Osteoblast (primary cell): ENCODE measurements at places on chromosomes 5 and 9. TPM values are rescaled to one million over a fixed set of nuclear protein-coding genes. Genes with fewer than 3 reads are reported as not detected.
A peak's percentile ranks its signal among the peaks of the same experiment; 100 is the strongest.

Gene PHYHD1
- total RNA-seq: 7.6 and 8.0 TPM in 2 replicates

Gene PRRX2
- total RNA-seq: 27.5 and 34.8 TPM in 2 replicates

Gene LRRC70
- 1.4 and 1.8 TPM in 2 replicates for total RNA-seq

Gene PCDHAC1
- 0.29 and 0.36 TPM in 2 replicates for total RNA-seq

Gene LIX1
- total RNA-seq: not detected in 2 replicates

Gene PTPRD
- 23.9 and 24.8 TPM in 2 replicates for total RNA-seq

Gene ENTREP1
- total RNA-seq: under 0.01 TPM in 2 replicates

Gene TAF11L3
- total RNA-seq: not detected in 2 replicates

Gene TCF7
- 2.9 and 3.3 TPM in 2 replicates for total RNA-seq

Gene ISOC1
- 7.7 and 9.8 TPM in 2 replicates for total RNA-seq

Gene PLPP7
- total RNA-seq: 16.3 and 18.0 TPM in 2 replicates

Gene MARCOL
- total RNA-seq: not detected in 2 replicates

DNA sequence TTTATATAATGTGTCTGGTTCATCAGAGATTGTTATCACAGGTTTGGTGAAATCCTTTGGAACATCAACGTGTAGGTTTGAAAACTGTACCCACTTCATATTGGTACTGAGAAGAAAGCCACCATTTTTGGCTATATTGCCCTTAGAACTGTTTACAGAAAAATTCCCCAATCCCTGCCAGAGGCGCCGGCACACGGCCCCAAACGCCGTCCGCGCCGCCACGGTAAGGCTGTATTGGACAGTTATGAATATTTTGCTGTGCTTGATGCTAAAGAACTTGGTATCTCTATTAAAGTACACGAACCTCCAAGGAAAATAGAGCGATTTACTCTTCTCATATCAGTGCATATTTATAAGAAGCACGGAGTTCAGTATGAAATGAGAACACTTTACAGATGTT is 35.2 kb downstream of the DCAF10 start:
- no peak for DNase-seq
- no peak overlapping the region for H3K4me3 ChIP-seq
- H3K27me3 ChIP-seq: no peaks in the 10 kb centered on the region
- H3K36me3 ChIP-seq: peaks cover 5% of the 10 kb centered on the region
- peaks cover 13% of the 10 kb centered on the region for H3K4me1 ChIP-seq

DNA sequence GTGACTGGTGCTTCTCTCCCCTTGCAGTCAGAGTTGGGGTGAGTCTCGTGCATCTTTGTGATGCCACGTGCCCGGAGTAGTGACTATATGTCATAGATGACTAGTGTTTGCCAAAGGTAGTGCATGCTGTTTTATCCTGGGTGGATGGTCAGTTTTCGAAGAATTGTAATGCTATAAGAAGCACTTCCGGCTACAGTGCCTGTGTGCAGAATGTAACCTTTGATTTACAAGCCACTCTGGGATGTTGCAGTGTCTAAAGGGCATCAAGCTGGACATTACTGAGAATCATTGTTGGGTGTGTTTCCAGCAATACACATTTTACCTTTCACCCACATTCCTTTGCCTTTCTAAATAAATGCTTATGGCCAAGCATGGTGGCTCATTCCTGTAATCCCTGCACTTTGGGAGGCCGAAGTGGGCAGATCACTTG is 16.7 kb downstream of the MVB12B start:
- peaks cover 4% of the 10 kb centered on the region for H3K36me3 ChIP-seq
- H3K27ac ChIP-seq: no peak overlapping the region
- no peak overlapping the region for H3K4me3 ChIP-seq
- H3K27me3 ChIP-seq: no peaks in the 10 kb centered on the region

DNA sequence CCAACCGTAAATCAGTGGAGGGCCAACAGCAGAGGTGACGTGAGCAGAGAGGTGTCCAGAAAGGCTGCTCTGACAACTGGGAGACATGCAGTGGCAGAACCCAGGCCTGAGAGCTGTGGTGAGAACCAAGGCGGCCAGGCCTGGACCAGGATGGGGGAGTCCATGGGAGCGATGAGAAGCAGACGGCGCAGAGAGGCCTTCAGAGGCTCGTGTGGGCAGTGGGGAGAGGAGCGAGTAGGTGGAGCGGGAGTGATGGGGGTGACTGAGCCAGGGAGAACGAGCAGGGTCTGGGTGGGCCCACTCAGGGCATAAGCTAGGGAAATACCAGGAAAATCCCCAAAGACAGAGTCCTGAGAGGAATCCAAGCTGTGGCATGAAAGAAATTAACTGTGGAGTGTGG is 7.9 kb upstream of the IL3 start:
- peak; percentile 31 for DNase-seq
- H3K27me3 ChIP-seq: peaks cover 7% of the 10 kb centered on the region
- H3K36me3 ChIP-seq: no peaks in the 10 kb centered on the region

DNA sequence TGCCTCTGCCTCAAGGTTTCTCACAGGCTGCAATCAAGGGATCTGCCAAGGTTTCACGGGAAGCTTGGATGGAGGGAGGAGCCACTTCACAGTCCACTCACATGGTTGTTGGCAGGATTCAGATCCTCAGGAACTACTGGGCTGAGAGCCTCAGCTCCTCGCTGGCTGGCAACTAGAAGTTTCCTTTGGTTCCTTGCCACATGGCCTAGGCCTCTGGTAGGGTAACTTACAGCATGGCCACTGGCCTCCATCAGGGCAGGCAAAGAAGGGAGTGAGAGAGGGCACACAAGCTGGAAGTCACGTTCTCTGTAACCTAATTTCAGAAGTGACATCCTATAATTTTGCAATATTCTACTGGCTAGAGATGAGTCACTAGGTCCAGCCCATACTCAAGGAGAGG is 32.2 kb downstream of the SPOCK1 start:
- no peaks in the 10 kb centered on the region for H3K36me3 ChIP-seq
- H3K4me3 ChIP-seq: no peak overlapping the region
- no peak overlapping the region for H3K27ac ChIP-seq
- H3K4me1 ChIP-seq: peaks cover 44% of the 10 kb centered on the region

GRCh38 chr5:55917402-55918086 is 66.4 kb downstream of the IL31RA start:
- H3K27ac ChIP-seq: no peak overlapping the region
- no peak overlapping the region for H3K4me3 ChIP-seq
- H3K4me1 ChIP-seq: no peaks in the 10 kb centered on the region
- DNase-seq: no peak

GRCh38 chr9:83362341-83362995 is 175.7 kb downstream of the FRMD3 start:
- no peaks in the 10 kb centered on the region for H3K4me1 ChIP-seq
- no peaks in the 10 kb centered on the region for H3K27me3 ChIP-seq
- no peak for DNase-seq
- no peak overlapping the region for H3K4me3 ChIP-seq

DNA sequence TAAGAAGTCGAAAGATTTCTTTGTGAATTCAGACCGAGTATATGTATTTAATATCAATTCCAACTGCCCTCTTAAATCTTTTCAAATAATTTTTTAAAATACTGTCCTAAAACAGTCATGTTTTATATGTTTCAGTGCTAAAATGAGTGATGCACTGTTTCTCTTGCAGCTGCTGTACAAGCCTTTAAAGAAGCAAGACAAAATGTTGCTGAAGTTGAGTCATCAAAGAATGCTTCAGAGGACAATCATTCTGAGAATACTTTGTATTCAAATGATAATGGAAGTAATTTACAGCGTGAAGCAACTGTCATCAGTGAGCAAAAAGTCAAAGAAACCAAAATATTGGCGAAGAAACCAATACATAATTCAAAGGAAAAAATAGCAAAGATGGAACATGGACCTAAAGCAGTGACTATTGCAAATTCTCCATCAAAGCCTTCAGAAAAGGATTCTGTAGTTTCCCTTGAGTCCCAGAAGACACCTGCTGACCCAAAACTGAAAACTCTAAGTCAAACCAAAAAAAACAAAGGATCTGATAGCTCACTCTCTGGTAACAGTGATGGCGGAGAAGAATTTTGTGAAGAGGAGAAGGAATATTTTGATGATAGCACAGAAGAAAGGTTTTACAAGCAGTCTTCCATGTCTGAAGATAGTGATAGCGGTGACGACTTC is 58.0 kb downstream of the LOX start:
- H3K4me1 ChIP-seq: no peaks in the 10 kb centered on the region
- no peaks in the 10 kb centered on the region for H3K27me3 ChIP-seq
- peaks cover 4% of the 10 kb centered on the region for H3K36me3 ChIP-seq
- DNase-seq: no peak
- H3K4me3 ChIP-seq: no peak overlapping the region

DNA sequence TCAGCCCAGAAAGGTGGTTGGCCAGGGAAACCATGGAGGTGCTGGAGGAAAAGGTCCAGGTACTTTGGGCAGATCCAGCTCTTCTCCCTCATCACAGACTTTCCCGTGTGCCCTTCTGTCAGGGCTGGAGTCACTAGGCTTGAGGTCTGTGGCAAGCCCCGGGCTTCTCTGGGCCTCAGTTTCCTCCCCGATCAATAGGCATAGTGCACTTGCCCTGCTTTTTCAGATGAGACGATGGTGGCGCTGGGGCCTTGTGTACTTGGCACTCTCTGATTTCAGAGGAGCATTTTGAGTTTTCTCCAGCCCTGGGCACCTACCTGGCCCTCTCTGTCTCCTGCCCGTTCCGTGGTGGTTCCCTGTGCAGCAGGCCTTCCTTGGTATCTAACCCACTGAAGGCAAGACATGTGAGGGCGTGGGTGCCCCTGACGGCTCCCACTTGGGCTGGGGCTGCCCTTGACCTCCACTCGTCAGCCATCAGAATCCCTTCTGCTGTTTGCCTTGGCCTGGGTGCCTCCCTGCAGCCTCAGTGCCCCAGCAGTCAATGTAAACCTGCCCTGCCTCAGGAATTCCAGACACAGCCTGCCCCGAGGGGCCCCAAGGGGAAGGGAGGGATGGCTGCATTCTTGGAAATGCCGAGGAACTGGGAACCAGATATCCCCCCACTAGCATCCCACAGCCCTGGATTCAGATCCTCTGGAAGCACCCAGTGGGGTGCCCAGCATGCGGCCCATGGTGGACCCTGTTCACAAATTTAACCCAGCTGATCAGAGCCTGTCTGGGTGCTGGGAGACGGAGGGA is 66.3 kb upstream of the COL5A1 start:
- peak; percentile 71 for DNase-seq
- H3K4me3 ChIP-seq: no peak overlapping the region
- peaks cover 12% of the 10 kb centered on the region for H3K4me1 ChIP-seq
- no peak overlapping the region for H3K27ac ChIP-seq
- no peaks in the 10 kb centered on the region for H3K27me3 ChIP-seq

DNA sequence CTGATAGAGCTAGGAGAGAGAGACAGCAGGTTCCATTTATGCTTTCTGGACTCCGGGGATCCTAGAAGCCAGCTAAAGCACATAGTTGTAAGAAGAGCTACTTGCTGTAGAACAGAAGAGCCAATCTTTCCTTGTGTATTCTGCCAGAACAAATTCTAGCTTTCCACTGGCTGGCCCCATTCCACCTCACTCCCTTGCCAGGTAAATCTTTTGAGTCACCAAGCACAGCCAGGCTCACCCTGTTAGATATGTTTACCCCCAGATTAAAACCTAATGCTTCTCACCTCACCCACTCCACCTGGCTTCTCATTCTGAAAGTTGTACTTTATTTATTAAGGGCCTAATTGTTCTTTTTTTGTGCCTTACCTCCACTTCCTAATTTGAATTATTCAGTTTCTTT is 48.9 kb upstream of the CHD1 start:
- H3K4me3 ChIP-seq: no peak overlapping the region
- no peaks in the 10 kb centered on the region for H3K27me3 ChIP-seq
- H3K27ac ChIP-seq: no peak overlapping the region
- no peaks in the 10 kb centered on the region for H3K36me3 ChIP-seq
- no peak for DNase-seq

GRCh38 chr5:102603670-102604069 is 104.9 kb upstream of the SLCO6A1 start:
- no peak overlapping the region for H3K27ac ChIP-seq
- no peaks in the 10 kb centered on the region for H3K27me3 ChIP-seq
- peaks cover 14% of the 10 kb centered on the region for H3K4me1 ChIP-seq
- no peaks in the 10 kb centered on the region for H3K36me3 ChIP-seq
- no peak for DNase-seq
- no peak overlapping the region for H3K4me3 ChIP-seq

DNA sequence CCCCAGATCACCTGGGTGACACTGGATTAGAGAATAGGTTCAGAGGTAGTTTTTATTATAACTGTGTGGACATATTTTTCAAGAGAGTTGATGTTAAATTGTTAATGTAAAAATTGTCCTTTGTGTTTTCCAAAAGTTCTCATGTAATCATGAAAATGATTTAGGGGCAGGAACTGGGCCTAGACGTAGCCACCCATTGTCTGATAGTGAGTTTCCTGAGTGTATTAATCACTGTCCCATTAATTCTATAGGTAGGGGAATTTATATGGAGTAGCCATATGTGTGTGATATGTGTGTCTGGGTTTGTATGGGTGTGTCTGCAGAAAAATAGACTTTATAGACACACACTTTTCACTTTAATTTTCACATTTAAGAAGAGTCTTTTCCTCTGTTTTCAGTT is 144.6 kb upstream of the RAI14 start:
- no peak overlapping the region for H3K27ac ChIP-seq
- H3K36me3 ChIP-seq: no peaks in the 10 kb centered on the region
- no peaks in the 10 kb centered on the region for H3K27me3 ChIP-seq
- peaks cover 1% of the 10 kb centered on the region for H3K4me1 ChIP-seq

DNA sequence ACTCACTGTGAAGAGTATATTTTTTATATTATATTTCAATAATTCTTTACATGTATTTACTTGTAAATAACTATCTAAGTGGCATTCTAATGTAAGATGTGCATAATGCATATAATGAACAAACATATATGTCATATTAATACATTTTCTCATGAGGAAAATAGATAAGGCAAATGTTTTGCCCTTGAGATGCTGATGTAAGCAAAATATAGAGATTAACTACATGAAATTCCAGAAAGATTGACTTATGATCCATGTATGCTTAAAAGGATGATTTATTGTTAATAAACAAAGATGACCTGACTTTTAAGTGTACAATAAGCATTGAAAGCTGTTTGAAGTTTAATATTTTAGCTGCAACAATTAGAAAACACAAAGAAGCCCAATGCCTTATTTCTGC is 559.9 kb downstream of the PTPRD start:
- no peak overlapping the region for H3K27ac ChIP-seq
- H3K4me3 ChIP-seq: no peak overlapping the region
- no peaks in the 10 kb centered on the region for H3K36me3 ChIP-seq
- no peak for DNase-seq
- H3K4me1 ChIP-seq: no peaks in the 10 kb centered on the region

DNA sequence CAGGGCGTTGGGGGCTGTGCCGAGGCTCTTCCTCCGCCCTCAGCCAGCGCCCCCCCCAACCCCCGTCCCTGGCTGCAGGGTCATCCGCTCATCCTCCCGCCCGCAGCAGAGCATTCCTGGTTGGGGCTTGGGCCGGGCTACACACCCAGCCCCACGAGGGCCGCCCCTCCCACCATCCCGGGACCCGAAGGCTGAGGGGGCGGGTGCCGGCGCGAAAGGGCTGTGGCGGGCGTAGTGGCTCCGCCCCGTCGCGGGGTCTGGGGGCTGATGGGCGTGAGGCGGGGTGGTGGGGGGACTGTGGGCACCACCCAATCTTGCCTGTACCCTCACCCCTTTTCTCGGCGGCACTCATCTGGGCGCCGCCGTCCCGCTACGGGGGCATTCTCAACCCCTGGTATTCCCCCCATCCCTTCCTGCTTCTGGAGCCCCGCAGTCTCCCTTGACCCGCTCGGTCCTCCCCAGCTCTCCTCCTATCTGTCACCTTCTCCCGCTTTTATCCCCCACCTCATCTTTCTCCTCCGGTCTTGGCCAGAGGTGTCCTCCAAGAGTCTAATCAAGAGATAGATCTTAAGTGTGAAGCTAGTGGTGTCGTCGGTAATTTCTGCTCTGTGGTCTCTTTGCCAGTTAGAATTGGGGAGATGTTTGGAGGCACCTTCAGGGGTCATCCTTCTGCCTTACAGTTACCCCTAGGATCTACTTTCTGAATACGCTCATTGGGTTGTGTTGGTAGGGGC is 1.6 kb downstream of the FER start:
- H3K27ac ChIP-seq: peak overlapping the region; percentile 89
- H3K4me3 ChIP-seq: peak overlapping the region; percentile 74
- no peaks in the 10 kb centered on the region for H3K27me3 ChIP-seq
- H3K4me1 ChIP-seq: peaks cover 23% of the 10 kb centered on the region
- DNase-seq: peak; percentile 81
- no peaks in the 10 kb centered on the region for H3K36me3 ChIP-seq
